SK-N-DZ (cell line): ENCODE measurements at places on chromosomes 12 and 14.

DNA sequence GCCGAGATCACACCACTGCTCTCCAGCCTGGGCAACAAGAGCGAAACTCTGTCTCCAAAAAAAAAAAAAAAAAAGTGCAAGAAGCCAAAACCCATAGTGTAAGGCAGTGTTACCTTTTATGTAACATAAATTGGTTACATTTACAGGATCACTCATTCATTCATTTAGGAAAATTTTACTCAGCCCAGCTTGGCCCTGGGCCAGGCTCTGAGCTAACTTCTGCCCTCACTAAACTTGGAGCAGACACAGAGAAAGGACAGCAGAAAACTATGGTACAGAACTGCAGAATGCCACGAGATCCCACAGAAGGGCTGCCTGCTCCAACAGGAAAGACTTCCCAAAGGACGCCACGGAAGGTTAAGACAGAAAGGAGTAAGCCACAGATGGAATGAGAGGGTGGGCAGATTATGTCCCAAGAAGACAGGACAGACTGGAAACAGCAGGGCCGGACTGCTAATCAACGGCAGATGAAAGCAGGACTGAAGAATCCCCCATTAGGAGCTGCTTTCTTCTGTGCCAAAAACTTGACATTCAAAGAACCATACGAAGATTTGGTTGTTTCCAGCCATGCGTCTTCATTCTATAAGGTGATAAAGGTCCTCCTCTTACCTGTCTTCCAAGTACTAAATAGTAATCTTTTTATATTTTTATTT, 18.9 kb downstream of the PPP1R13B start:
- no peak for DNase-seq

GRCh38 chr12:115044073-115044472, 360.1 kb upstream of the TBX3 start:
- peak; percentile 10 for DNase-seq

DNA sequence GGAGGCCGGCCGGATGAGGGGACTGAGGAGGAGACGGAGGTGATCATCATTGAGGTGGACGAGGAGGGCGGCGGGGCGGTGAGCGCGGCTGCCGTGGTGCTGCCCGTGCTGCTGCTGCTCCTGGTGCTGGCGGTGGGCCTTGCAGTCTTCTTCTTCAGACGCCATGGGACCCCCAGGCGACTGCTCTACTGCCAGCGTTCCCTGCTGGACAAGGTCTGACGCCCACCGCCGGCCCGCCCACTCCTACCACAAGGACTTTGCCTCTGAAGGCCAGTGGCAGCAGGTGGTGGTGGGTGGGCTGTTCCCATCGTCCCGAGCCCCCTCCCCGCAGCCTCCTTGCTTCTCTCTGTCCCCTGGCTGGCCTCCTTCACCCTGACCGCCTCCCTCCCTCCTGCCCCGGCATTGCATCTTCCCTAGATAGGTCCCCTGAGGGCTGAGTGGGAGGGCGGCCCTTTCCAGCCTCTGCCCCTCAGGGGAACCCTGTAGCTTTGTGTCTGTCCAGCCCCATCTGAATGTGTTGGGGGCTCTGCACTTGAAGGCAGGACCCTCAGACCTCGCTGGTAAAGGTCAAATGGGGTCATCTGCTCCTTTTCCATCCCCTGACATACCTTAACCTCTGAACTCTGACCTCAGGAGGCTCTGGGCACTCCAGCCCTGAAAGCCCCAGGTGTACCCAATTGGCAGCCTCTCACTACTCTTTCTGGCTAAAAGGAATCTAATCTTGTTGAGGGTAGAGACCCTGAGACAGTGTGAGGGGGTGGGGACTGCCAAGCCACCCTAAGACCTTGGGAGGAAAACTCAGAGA, 9.6 kb downstream of the MMP14 start:
- no peak for DNase-seq

GRCh38 chr14:92950193-92950540, 27.2 kb downstream of the CHGA start:
- no peak for DNase-seq

GRCh38 chr12:122730215-122731014, at the start of gene HCAR1:
Gene HCAR1 (minus strand): TSS chr12:122730844. CDS start chr12:122730339, 505 bp downstream.
- DNase-seq: no peak

- DNase-seq: no peak
These were observed 15.1 kb downstream of the ZC2HC1C start for GRCh38 chr14:75084513-75084912.

DNA sequence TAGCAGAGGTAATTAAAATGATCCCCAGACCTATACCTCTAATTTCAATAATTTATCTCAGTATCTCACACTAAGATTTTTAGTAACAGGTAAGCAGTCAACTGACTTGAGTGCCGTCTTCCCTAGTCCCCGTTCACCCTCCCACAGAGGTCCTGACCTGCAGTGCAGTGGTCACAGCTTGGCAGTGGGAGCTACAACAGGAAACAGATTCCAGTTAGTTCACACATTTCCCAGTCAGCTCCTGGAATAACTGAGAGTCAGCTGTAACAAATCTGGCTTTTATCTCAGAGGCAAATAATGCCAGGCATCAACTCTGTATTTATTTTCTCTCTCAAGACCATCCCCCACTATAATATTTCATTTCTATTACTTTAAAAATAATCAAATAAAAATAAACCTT, 308.2 kb downstream of the ATP23 start:
- DNase-seq: no peak

DNA sequence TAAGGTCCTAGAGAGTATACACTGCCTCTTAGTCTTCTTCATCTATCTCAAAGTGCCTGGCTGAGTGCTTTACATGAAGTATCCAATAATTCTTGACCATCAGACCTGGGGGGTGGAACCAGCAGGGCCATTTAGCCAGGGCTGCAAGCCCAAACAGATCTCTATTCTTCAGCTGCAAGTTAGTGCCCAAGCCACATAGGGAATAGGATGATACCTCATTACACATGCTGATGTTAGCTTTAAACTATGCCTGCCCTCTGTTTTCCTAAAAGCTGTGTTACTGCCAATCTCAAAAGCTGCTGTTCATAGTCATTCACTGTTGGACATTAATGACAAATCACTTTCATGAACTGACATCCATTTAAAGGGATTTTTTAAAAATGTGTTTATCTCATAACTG, 16.7 kb upstream of the IFNG start:
- DNase-seq: no peak

- no peak for DNase-seq
These were observed 32.2 kb upstream of the GNG2 start for GRCh38 chr14:51828017-51828797.

DNA sequence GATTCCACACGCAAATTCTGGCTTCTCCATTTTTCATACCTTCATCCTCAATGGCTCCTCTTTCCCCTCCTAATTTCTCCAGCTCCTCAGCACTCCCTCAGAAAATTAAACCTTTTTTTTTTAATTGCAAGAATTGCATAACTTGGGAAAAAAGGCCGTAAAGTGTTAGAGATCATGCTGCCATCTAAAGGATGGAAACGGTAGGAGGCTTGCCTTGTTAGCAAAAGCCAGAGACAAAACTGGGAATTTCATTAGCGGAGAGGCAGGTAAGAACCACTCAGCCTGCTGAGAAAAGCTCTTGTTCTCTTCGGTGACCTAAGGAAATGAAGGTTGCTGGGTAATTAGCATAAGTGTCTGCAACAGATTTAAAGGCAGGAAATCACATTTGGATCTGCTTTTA, 204.3 kb downstream of the AEBP2 start:
- DNase-seq: peak; percentile 77

- no peak for DNase-seq
These were observed 234.0 kb downstream of the ADAMTS20 start for GRCh38 chr12:43318021-43318420.

GRCh38 chr14:54643696-54644176, 76.8 kb downstream of the SAMD4A start:
- DNase-seq: no peak

- DNase-seq: no peak
These were observed 22.5 kb downstream of the SH2B3 start for GRCh38 chr12:111428081-111428727.

- DNase-seq: no peak
These were observed 8.9 kb upstream of the FOXN3 start for GRCh38 chr14:89425931-89426330.

DNA sequence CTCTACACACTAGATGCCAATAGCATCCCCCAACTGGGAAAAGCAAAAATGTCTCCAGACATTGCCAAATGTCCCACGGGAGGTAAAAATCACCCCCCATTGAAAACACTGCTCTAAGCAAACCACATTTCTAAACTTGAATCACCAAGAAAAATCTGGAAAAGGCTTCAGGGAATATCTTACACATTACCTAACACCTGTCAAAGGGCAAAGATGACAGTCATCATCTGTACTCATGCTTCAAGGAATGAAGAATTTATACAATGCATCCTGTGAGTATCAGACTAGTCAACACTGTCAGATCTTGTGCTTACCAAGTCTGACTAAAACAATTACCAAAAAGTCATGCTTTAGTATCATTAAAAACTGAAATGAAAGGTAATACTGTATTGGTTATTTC, 161.6 kb upstream of the SOX5 start:
- DNase-seq: no peak

GRCh38 chr12:103841690-103842584, 903 bp upstream of the NT5DC3 start:
- peak; percentile 60 for DNase-seq

DNA sequence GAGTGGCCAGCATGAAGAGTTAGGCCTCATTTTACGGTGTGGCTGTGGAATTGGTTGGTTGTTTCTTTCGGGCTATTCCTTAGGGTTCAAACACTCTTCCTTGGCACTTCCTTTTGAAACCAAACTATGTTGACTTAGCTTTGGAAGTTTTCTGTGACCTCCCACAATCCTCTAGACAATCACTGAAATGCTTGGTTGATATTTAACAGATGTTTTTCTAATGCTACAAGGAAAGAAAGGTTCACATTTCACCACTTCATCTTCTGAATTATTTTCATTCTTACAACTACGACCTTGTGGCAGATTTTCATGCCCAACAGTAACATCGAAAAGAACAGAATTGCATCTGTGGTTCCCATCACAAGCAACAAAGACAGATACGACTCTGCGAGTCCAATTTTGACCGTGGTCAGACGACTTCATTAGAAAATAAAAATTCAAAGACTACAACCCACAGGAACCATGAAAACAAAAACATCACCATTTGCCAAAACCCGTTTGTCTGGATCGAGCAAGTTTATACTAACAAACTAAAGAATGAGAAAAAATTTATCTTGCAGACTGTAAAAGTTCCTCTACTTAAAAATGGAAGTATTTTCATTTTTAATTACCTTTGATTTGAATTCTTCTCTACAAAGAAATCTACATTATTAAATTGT, 16.9 kb downstream of the PRKAB1 start:
- no peak for DNase-seq

DNA sequence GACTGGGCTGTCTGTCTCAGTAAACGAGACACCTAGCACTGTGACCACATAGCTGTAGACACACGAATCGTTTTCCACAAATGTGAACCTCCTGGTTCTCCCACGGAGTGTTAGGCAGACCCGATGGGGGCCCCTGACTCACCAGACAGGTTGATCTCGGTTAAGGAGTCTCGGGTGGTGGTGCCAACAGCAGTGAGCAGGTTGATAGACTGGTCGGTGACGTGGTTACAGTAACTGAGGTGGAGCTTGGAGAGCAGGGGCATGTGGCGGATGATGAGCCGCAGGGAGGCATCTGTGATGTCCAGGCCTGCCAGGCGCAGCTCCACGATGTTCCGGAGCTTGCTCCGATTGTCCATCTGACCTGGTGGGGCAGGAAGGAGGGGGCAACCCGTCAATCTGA, 39.8 kb downstream of the RNF34 start:
- no peak for DNase-seq

DNA sequence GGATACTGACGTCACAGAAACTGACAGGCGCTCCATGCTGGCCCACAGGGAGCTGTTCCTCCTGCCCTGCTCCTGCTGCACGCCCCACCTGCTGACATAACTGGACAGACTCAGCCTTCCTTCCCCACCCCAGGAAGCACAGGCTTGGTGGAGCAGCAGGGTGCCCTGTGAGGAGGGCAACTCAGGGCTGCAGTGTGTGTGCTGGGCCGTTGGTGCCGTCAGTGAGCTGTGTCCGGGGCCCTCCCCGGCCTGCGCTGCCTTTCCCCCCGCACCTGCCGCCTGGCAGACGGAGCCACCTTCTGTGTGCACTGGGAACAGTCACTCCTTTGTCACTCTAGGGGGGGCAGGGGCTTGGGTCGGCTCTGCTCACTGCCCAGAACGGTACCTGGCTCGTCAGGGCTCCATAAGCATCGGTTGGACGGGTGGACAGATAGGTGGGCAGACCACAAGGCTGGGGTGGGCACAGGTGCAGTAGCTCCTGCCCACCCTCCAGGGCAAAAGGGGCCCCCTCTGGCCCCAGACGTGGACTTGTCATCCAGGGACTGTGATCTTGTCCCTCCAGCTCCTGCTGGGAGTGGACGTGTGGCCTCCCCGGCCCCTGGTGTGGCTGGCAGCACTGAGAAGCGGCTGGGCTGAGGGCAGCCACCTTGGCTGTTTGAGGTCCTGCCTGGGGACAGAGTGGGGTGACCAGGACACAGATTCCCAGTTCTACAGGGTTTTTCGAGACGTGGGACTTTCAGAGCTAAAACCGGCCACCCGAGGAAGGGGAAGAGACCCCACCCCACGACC, 32.8 kb downstream of the FBRSL1 start:
- no peak for DNase-seq

DNA sequence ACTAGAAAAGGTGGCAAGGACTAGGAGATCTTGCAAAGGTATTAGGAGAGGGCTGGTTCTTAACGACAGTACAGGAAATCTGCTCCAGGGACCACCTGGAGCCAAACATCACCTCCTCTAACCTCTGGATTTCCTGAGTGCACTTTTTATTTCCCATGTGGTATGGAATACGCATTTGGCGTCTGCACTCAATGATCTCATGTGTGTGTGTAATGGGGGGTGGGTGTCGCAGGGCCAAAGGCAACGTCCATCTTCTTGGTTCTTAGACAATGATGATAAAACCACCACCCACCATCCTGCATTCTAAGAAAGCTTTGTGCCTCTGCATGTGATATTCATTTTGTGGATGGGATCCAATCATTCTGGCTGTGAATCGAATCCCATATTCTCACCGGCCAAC, 68.8 kb downstream of the CLMN start:
- DNase-seq: no peak

- DNase-seq: peak; percentile 77
These were observed at the start of gene NFKBIA for GRCh38 chr14:35404449-35405303. Gene NFKBIA (minus strand): TSS chr14:35404749. CDS start chr14:35404644, 105 bp downstream.

- DNase-seq: peak; percentile 73
These were observed 6.6 kb downstream of the CARMIL3 start for GRCh38 chr14:24058260-24058950.

GRCh38 chr14:32542507-32542906, 213.4 kb downstream of the AKAP6 start:
- DNase-seq: no peak
